ENCODE measurements at places on chromosomes 4 and X. TPM values are rescaled to one million over a fixed set of nuclear protein-coding genes. Genes with fewer than 3 reads are reported as not detected.

DNA sequence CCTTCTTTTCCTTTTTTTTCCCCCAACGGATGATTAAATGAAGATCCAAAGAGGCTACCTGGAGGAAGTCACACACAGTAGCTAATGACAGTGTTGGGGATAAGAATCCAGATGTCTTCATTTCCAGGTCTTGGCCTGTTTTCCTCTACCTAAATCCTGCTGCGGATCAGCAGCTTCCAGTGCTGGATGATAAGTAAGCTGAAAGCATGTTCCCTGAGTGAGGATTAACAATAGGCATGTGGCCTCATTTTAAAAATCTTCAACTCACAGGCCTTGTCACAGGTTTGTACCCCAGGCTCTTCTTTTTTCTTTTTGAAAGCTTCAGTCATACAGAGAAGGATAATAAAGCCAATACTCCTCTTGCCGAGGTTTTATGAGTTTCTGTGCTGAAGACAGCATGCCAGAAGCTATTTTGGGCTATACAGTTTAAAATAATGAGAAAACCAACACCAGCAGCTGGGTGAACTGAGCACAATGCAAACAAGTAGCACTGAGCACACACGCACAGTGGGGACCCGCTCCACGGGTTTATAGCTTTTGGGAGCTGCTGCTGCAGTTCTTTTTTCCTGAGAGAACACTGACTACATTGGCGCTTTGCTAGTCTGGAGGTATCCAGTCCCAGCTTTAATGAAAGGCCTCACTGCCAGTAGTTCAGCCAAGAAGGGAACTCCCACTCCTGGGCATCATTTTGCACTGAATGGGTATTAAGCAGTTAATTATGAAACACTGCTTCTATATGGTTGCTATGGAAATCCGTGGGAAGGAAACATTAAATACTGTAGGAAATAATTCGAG lies 184.2 kb upstream of the CTSO start:
- DNase-seq: no peak

GRCh38 chr4:15781427-15782095 lies 3.4 kb downstream of the CD38 start:
- DNase-seq: no peak

GRCh38 chrX:68826113-68826980 lies 2.5 kb upstream of the EFNB1 start:
- peak; percentile 23 for DNase-seq

- no peak for DNase-seq
Observed at GRCh38 chr4:26815199-26815598, 45.4 kb upstream of the STIM2 start.

- no peak for DNase-seq
Observed at GRCh38 chrX:74911494-74911893, 13.8 kb downstream of the NEXMIF start.

DNA sequence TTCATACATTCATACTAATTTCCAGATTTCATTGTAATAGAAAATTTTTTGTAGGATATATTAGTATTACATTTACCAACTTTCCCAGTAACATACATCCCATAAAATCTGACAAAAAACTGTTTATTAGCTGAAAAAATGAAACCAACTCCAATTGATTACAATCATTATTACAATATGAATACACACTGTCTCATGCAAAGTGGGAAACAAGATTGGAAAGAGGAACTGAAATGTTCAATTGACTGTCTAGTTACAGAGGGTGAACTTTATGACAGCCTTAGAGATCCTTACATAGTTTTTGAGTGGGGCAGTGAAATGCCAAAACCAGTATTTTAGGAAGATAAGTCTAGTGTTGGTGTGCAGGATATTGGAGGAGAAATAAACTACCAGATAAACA lies 2.3 kb upstream of the AMBN start:
- no peak for DNase-seq

- DNase-seq: no peak
Observed at GRCh38 chr4:89369581-89369980, 62.0 kb upstream of the GPRIN3 start.

DNA sequence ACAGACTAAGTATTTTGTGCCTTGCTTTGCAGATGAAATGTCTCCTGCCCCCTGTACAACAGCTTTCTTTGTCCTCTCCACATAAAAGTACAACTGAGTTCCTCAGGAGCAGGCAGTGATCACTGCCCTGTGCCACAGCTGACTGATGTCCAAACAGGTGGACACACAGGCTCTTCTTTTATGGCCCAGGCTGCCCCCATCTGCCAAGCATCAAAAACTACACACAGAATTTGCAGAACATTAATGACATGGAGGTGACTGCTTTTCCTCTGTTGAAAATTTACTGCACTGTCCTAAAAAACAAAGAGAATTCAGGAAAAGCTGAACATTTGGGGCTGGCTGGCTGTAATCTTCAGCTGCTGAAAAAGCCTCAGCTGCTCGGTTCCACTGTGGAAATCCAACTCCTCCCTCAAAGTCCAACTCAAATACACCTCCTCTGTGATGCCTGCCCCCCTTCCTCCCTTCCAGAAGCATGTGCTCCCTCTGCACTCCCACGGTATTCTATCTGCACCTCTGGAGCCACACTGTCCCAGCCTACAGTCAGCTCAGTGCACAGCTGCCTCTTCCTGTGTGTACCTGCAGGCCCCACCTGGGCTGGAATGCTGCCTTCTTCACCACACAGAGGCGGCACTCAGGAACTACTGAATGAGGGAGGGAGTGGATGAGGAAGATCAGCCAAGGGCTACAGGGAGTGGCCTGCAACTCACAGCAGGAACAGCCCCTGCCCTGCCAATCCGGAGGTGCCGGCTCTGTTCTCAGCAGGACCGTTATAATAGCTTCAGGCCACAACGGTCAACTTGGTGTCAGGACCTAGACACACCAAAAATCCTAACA lies 10.3 kb downstream of the AFAP1 start:
- no peak for DNase-seq

DNA sequence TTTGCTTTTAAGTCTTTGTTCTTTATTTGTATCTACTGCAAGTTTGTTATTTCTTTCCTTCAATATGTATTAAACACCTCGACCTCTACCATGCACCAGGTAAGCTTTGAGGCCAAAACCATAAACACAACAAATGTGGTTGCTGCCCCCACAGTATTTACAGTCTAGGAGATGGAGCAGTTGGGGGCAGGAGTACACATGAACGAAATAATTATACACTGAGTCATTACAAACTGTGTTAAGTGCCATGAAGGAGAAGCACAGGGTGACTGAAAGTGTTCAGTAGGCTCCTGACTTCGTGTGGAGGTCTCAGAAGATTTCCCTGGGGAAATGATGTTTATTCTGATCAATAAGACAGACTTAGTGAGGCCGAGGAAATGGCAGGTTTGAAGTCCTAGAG lies 30.3 kb downstream of the SLC25A43 start:
- no peak for DNase-seq

DNA sequence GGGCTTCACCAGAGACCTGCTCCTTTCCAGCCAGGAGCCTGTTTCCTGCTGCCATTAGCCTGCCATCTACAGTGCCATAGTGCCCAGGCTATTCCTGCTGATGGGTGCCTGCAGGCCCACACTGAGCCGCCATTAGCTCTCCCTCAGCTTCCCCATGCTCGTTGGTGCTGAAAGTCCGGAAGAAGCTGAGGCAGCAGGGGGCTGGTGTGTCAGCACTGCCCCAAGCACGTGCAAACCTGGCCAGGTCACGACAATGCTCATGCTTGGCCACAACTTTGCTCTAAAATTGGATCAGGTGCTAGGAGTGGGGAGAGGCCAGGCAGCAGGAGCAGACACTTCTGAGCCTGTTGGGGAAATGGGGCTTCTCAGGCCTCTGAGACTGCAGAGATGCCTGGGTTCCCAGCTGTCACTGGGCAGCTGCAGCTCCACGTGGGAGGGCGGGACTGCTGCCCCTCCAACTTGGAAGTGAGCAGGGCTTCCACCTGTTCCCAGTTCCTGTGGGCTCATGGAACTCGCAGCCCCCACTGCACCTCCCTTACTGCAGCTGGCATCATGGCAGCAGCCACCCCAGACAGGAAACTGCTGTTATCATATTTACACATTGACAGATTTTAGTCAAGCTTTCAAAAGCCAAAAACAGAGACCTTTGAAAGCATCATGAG lies 913.9 kb downstream of the FSTL5 start:
- DNase-seq: no peak

DNA sequence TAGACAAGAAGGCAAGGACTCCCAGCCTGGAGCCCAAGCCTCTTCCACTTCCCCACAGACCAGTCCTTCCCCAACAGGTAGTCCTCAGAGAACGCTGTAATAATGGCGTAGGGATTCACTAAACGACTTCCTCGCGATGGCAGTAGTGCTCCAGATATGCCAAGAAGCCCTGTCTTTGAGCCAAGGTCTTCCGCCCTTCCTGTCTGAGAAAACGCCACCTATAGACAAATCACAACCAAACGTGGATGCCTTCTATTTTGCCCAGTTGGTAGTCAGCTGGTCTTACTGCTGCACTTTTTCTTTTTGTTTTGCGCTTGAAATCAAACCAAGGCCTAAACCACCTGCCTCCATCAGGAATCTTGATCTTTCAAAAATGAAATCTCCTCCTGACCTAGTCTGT lies 203.3 kb downstream of the OR13H1 start:
- no peak for DNase-seq

DNA sequence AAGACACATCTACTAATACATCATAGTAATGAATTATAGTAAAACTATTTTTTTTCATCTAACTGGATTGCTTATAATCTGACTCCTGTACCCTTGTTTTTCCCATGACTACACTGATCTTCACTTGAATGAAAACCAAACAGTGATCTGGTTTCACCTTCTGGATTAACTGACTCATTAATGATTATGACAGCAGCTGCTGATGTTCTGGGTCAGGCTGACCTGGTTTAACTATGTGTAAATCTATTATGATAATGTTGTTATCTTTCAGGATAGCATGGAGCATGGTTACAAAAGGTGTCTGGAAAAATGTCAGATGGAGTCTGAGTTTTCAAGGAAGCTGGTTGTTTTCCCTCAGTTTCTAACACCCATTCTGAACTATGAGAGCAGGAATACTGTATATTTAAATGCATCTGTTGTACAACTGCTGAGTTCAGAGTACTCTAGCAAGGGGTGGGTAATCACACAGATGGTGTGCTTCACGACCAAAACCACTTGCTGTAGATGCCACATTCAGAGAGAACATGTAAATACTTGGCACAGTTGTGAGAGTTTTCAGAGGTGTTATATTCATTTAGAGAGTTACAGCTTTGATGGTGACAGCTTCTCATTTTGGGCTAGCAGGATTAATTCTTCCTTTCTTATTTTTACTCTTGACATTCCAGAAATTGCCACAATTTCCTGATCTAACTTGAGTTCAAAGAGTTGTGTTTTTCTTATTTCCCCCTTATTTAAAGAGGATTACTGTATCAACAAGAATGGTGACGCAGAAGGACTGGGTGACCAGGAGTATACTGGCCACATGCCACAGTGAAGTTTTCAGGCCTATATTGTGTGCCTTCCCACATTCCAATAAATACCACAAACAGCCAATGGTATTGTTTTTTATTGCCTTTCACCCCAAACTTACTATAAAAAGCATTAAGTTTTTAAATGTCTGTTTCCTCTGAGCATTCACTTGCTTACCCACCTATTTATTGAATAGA lies 249.7 kb upstream of the TET2 start:
- DNase-seq: peak; percentile 60

NCAPG gene
- total RNA-seq: 71.6 TPM

SPIN2A gene
- total RNA-seq: 0.37 TPM

TEX13B gene
- total RNA-seq: not detected

LETM1 gene
- 88.5 TPM for total RNA-seq
